Activated naive CD4-positive, alpha-beta T cell (primary cell): ENCODE measurements at places on chromosomes 1 and 21.

GRCh38 chr1:181345146-181345545 lies 138.2 kb upstream of the CACNA1E start:
- no peak for DNase-seq

DNA sequence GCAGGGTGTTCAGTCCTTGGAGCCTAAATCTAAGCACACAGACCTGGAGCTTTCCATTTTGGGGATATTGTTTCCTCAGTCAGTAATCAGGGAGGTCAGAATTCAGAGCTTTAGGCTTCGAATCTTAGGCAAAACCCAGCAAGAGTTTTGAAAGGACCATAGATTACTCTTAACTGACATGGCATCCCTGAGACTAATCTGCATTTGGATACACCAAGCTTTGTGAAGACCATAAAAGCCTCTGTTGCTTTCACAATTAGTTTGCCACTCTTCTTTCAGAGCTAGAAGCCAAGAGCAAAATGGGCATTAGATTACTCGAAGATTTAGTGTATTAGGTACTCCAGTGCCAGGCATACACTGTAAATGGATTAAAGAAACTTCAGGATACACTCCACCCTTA lies 131.8 kb upstream of the GREM2 start:
- no peak for DNase-seq

GRCh38 chr1:14666962-14667650 lies 68.6 kb downstream of the KAZN start:
- DNase-seq, result no peak

GRCh38 chr1:42333662-42334239 lies 1.3 kb downstream of the FOXJ3 start:
- no peak for DNase-seq

GRCh38 chr21:18443085-18443484 lies 39.5 kb upstream of the TMPRSS15 start:
- DNase-seq, result no peak

DNA sequence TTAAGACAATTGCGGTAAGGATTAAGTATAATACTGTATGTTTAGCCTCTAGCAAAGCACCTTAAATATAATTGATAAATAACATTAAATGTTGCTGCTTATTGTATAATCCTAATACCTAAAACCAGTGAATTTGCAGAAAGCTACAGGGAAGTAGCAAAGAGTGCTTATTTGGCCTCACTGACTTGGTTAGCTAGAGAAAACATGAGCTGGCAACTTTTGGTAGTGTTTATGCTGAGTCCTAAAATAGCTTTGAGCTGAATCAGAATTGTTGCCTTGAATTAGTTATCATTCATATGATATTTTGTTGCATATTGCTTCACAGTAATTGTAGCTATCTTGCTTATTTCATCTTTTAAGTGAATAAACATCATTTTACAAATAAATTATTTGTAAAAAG lies 3.5 kb downstream of the TRIM67 start:
- DNase-seq, result no peak

- no peak for DNase-seq
Observed at GRCh38 chr1:37813529-37814145, 5.6 kb upstream of the YRDC start.

DNA sequence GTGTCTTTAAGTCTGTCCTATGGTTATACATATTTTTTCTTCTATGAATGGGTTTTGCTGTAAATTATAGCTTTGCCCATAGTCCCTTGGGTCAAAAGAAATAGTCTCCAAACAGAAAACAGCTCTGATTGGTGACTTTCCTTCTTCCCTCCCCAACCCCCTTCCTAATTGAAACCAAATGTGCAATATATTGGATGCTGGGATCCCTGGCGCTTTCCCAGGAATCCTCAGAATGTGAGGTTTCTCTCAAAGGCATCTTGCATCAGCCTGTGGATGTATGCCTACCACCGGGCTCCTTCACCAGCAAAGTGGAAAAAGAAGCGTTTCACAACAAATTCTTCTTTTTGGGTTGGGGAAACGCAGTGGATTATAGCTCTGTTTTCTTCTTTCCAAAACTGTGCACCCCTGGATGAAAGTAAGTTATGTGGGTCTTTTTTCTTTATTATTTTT lies at the start of gene DDR2:
TSS of gene DDR2 (plus strand) at position 248 of the 450 bp plus-strand sequence. CDS start 86,600 bp downstream, outside the sequence.
- no peak for DNase-seq

GRCh38 chr1:44315521-44315920 lies 39.5 kb downstream of the ERI3 start:
- DNase-seq, result no peak

DNA sequence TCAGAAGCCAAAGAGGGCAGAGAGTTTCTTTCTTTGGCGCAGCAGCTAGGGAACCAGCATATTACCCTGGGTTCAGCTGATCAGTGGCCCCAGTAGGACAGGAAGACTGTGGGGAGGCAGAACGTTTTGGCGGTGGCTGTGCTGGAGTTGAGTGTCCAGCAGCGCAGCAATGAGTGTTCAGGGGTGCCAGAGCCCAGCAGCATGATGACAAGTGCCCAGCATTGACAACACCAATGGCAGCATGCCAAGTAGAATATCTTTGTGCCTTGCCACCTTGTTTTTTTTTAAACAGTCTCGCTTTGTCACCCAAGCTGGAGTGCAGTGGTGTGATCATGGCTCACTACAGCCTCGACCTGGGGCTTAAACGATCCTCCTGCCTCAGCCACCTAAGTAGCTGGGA lies 106.7 kb upstream of the CDC42BPA start:
- DNase-seq, result no peak

DNA sequence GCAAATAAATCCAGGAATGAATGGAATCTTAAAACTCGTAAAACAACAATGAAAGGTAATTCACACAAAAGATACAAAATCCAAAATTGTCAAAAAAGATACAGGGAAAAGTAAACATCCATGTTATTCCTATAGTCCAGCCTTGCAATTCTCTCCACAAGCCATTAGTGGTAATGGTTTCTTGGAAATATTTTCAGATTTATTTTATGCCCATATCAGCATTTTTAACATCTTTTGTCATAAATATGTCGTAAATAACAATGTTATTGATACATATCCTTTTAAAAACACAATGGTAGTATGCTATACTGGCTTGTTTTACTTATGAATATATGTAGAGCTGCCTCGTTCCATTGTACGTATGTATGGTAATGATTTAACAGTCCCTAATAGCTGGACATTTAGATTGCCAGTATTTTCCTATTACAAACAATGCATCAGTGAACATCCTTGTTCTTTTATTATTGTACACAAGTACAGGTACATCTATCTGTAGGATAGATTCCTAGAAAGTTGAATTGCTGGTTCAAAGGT lies 30.6 kb downstream of the DNTTIP2 start:
- DNase-seq, result no peak

DNA sequence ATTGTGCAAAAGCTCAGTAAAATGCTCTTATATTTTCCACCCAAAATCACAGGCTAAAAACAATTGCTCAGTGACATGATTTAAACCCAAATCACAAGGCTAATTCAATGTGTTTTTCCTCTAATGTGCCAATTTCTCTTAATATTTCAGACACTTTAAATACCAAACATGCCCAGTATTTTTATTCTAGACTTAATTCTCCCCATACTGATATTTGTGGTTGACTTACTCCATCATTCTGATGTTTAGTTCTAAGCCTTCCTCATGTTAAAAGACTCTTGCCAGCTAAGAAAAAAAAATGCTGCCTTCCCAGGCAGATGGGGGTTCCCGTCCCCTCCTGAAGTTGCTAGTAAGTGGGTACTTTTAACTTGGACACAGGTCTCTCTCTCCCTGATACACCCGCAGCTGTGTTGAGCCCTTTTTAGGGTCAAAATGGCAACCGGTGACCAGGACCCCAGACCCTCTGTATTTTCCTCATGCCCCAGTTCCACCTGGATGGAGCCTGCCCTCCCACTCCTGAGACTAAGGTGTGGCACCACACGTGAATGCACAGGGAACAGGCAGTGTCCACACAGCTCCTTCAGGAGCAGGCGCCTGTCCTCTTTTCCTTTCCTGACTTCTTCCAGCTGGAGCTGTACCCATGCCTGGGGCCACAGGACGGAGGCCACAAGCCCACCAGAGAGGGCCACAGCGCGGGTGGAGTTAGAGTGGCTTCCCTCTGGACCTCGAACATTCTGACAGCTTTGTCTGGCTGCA lies 118.9 kb downstream of the RIPK4 start:
- no peak for DNase-seq

DNA sequence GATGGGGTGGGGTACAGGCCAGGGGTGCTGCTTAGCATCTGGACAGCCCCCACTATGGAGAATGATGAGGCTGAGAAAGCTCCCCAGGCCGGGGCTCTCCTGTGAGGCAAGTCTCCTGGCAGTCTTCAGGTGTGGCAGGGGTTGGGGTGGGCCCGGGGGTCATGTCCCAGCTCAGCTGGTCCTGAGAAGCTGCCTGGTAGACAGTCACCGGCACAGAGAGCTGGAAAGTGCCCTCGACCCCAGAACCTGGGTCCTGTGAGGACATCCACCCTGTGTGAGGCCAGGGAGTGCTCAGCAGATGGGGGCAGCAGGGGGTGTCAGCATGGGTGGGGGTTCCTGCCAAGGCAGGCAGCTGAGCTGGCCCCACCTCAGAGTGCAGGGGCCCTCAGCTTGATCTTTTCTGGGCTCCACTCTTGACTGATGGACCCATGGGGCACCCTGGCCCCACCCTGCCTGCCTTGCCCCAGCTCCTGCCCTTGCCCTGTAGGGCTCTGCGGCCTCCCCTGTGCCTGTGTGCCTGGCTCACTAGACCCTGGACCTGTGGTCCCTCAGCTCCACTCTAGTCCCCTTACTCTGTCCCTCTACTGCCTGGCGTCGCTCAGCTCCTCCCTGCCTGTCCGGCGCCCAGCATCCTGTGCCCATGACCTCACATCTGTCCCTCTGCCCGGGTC lies 5.8 kb downstream of the IBA57 start:
- no peak for DNase-seq

DNA sequence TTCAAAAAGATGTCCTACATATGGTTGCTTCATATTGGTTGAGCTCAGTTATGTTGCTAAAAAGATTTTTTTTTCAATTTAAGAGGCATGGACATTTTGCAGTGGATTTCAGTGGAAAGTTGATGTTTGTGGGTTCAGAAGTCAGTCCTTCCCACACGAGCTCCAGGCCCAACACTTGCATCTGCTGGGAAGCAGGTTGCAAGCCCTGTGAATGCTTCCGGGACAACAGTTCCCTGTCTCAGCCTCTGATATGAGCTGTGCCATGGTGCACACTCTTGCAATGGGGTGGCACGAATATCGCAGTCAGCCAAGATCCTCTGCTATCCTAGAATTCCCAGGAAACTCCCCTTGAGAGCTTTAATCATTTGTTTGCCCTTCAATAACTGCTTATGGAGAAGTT lies 30.3 kb upstream of the ABCG1 start:
- DNase-seq, result no peak

DNA sequence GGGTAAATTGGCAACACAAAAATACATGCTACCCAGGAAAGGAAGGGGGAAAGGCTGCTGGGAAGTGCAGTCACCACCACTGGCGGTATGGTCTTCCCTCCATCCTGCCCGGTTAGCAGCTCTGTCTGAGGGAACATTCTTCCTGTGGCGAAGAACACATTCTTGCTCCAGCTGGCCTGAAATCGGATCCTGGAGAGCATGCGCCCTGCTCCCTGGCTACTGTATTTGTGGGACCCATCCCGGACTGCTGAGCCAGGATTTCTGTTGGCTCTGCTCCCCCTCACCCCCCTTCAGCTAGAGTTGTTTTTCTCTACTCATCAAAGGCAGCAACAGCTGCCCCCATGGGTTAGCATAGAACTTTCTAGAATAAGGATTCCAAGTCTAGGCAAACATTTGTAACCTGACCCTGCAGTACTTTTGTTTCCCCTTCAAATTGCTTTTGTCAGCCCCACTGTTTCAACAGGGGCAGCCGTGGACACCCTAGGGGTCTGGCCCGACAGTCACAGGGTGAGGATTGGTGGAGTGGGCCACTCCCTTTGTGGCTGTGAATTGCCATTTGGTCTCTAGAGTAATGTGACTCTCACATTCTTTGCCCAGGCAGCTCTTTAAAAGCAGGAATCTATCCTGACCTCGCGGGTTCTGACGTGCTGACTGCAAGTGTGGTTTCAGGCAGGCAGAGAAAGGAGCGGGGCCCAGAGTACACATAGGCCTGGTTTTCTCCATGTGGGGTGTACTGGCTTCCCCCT lies 157.7 kb downstream of the TOMM20 start:
- no peak for DNase-seq

DNA sequence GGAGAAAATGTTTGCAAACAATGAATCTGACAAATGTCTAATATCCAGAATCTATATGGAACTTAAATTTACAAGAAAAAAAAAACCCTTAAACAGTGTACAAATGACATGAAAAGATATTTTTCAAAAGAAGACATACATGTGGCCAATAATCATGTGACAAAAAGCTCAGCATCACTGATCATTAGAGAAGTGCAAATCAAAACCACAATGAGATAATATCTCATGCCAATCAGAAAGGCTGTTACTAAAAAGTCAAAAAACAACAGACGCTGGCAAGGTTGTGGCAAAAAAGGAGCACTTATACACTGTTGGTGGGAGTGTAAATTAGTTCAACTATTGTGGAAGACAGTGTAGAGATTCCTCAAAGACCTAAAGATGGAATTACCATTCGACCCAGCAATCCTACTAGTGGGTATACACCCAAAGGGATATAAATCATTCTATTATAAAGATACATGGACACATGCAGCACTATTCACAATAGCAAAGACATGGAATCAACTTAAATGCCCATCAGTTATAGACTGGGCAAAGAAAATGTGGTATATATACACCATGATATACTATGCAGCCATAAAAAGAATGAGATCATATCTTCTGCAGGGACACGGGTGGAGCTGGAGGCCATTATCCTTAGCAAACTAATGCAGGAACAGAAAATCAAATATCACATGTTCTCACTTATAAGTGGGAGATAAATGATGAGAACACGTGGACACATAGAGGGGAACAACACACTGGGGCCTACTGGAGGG lies 123.2 kb downstream of the PTPRC start:
- DNase-seq, result no peak

- DNase-seq, result no peak
Observed at GRCh38 chr1:154501423-154502065, 475 bp upstream of the TDRD10 start.

- DNase-seq, result no peak
Observed at GRCh38 chr1:40872276-40872675, 10.1 kb upstream of the CITED4 start.
